HL-60 (cell line): ENCODE measurements at places on chromosomes 6 and 20.

DNA sequence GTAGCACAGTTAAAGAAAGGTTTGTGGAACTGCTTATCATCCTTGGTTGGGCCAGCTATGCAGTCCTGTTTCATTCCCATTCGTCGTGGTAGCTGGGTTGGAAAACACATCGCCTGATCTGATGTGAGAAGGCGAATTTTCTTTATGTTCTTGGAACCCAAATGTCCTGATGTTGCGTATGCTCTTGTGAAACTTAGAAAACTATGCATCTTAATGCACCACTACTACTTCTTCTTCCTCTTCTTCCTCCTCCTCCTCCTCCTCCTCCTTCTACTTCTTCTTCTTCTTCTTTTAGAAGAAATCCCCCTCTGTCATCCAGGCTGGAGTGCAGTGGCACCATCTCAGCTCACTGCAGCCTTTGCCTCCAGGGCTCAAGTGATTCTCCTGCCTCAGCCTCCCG, 381.6 kb downstream of the UTRN start:
- no peak for DNase-seq

DNA sequence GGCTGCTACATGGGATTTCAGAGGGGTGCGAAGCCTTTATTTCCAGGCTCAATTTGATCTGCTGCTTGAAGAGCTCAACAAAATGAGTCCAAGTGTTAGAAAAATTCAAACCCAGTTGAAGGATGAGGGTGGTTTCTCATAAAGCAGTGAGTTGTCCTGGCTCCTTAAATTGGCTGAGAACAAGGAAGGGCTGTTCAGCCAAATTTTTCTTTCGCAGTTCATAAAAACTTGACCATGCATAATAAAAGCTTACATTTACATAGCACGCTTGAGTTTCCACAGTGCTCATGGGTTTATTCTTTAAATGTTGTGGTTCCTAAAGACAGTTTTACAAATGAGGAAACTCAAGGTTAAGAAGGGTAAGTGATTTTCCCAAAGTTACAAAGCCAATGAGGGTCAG, 174.4 kb upstream of the FOXA2 start:
- DNase-seq: no peak

DNA sequence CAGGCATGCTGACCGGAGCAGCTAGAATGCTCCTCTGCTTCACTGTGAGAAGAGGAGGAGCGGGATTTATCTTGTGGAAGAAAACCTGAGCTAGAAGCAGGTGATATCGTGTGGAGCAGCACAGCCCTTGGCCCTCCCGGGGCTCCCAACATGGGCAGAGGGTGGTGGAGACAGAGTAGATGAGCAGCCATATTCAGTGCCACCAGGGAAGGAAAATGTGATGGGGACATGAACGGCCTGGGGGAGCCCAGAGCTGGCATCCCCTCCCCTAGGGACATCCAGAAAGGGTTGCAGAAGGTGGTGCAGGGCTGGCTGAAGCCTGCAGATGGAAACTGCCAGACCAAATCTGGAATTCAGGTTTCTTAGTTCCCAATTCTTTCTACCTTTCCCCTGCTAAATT, 24.9 kb upstream of the TBXT start:
- DNase-seq: no peak

- DNase-seq: no peak
These were observed 212.6 kb upstream of the PCSK2 start for GRCh38 chr20:17014217-17014616.

DNA sequence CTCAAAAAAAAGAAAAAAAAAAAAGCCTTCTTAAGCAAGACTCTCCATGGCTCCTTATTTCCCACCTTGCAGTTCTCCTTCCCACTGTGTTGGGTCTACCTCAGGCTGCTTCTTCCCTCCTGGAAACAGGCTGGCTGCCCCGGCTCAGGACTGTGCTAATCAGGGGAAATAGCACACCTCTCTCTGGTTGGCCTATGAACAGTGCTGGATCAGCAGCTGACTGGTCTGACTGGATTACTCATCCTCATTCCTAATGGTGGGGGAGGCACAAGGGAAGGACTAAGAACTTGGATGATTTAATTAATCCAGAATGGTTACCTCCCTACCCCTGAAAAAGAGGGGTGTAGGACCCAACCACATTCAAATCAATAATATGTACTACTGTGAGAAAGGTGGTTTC, 3.9 kb upstream of the SRSF3 start:
- DNase-seq: no peak

DNA sequence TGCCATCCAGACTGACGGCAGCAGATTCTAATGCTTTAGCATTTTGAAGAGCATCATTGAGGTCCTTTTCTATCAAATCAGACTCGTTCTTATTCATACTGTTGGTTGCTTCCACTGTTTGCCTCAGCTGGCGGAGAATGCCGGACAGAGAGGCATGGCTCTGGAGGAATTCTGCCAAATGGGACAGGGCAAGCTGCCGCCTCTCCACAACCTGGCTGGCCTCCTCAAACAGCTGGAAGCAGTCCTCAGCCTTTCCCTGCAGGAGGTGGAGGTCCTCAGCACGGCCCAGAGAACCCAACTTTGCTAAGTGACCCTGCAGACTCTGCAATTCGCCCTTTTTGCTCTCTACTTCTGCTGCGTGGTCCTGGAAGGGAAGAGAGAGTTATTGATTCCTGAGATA, 220.5 kb downstream of the SYNE1 start:
- no peak for DNase-seq

GRCh38 chr6:10951675-10952282, 64.9 kb downstream of the SYCP2L start:
- peak; percentile 7 for DNase-seq

GRCh38 chr6:157754351-157754750, 68.7 kb upstream of the SNX9 start:
- DNase-seq: no peak

- DNase-seq: no peak
These were observed 554.2 kb downstream of the CDH26 start for GRCh38 chr20:60512443-60512842.

- no peak for DNase-seq
These were observed 30.6 kb downstream of the RBM24 start for GRCh38 chr6:17311595-17312311.

DNA sequence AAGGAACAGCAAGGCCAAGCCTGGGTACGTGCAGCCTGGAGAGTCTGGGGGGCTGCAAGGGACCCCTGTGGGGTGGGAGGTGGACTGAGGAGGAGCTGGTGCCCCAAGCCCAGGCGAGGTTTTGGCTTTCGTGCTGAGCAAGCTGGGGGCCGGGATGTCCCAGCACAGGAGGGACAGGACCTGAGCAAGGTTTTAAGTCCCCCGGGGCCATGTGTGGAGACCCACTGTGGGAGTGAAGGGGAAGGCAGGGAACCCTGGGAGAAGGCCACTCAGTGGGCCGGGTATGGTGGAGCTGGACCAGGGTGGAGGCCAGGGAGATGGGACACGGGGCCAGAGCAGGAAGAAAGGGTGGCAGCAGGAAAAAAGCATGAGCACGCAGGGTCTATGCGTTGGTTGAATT, 419.2 kb upstream of the SULF2 start:
- DNase-seq: no peak

- no peak for DNase-seq
These were observed 1.9 kb upstream of the POU3F2 start for GRCh38 chr6:98832284-98833056.

DNA sequence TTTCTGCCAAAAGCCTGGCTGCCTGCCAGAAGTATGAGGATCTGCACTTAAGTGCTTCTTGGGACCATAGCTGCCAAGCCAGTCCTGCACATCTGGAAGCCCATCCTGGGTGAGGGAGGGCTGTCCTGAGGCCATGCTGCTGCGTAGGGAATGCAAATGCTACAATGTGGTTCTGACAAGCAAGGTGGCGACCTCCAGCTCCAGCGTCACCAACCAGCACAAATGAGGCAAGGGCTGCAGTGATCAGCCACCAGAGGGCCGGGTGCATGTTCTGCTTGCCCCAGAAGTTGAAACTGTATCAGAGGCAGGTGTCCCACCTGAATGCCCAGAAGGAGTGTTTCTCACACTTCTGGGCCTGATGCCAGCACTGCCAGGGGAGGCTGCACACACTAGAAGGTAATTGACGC, 99.1 kb upstream of the KCNQ5 start:
- DNase-seq: peak; percentile 11

DNA sequence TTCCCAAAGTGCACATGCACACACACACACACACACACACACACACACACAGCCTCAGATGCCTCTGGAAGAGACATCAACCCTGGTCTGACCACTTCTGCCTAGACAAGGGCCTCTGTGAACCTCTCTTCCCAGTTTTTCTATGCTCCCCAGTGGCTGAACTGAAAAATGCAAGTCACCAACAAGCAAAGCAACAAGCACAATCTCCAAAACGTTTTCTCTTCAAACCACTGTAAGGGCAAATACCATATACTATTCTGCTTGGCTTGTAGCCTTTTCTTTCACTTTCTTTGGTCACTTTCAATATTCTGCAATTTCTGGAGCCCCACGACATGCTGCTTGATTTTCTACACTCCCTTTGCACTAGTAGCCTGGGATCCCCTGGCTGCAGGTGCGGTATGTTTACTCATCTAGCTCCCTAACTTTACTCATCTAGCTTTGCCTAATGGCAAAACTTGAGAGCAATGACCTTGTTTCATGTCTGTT, 121.4 kb upstream of the DST start:
- DNase-seq: peak; percentile 45

GRCh38 chr6:5986861-5987260, 19.9 kb downstream of the NRN1 start:
- no peak for DNase-seq

DNA sequence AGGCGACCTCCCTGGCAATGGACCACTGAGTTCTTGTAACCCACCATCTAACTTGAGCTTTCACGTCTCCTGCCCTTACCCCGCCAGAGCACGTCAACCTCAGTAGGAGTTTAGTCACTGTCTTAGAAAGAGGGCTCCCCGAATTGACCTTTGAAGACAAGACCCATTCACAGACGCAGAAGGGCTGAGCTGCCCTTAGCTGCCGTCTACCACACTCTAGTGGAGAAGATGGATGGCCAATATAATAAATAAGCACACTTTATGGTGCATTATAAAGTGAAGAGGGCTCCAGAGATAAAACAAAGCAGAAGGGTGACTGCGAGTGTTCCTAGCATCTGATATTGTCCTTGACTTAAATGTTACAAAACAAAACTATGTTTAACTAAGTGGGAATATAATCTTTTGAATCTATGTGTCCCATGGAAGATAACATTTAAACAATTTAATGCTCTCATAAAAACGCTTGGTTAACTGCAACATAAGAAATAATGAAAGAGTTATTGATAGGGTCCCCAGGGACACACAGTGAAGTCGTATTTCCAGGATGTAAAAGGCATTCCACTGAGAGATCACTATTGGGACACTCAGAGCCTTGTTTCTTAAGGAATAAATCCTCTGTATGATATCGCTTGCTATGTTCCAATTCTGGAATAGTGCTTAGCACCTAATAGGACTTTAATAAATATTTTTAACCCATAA, 261.1 kb downstream of the THBS2 start:
- no peak for DNase-seq

DNA sequence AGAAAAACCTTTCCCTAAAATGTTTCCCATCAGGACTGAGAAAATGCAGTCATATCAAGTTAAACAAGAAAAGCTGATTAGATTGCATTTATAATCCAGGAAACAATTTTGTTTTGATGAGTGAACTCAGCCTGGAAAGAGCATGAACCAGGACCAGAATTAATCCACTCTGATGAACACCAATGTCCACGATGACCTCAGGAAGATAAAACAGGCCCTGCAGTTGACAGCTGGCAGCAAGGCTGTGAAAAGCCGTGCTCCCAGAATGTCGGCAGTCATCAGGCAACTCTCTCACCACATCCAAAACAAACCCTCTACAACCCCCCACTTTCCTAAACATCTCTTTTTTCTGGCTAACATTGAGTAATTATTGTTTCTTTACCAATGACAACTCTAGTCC, 74.0 kb upstream of the PROKR2 start:
- DNase-seq: no peak

DNA sequence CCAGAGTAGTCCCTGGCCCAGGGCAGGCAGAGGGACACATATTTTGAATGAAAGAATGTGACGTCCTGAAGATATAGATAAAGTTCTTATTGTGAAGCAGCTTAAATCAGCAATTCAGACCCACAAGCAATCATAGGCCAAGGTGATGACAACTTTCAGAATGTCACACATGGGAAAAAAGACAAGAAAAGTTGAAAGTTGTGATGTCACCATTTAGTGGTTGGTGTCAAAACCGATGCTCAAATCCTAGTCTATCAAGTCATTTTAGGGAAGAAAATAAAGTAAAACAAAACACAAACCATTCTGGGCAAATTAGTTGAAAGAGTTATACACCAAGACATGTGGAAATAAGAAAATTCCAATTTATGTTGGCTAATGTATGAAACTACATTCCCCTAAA, 710.8 kb downstream of the DOK5 start:
- no peak for DNase-seq

DNA sequence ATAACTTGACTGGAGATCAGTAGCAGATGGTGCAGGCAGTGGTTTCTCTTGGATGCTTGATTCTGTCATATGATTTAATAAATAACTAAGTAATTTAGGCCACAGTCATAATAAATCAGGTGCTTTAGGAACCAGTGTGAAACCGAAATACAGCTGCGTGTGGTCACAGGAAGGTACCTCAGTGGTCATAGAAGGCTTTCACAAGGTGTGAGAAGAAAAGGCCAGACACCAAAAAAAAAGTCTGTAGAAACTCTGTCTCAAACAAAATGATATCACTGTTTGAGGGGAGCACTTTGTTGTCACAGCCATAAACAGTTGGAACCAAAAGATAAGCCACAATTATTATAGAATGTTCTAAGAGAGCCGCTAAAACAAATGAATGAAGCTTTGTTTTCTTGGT, 56.5 kb downstream of the ARMC2 start:
- DNase-seq: no peak

GRCh38 chr6:1854296-1854695, 244.6 kb downstream of the FOXC1 start:
- no peak for DNase-seq

DNA sequence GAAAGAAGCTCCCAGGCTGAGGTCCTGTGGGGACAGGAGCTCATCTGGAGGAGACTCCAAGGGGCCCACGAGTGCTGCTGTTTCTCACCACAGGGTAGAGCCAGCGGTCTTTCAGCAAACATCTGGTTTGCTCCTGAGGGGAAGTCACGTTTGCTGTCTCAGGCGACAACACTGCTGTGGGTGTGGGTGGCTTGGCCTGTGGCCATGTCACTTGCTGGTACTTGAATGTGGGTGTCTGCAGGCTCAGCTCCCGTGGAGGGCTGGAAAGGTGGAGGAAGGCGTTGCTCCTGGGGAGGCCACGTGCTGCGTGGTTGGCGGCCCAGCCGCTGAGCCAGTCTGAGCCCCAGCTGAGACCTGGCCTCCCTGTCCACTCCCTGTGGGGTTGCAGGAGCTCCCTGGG, 52.8 kb upstream of the MPC1 start:
- peak; percentile 83 for DNase-seq

GRCh38 chr6:56995347-56995902, 40.5 kb downstream of the BEND6 start:
- no peak for DNase-seq

- no peak for DNase-seq
These were observed 269.1 kb upstream of the ARID1B start for GRCh38 chr6:156508126-156508525.

GRCh38 chr20:62395311-62396242, 8.7 kb downstream of the RPS21 start:
- no peak for DNase-seq
